Muscle of arm (tissue), 14 donors: ENCODE measurements at places on chromosomes 3 and 15. TPM values are rescaled to one million over a fixed set of nuclear protein-coding genes. Genes with fewer than 3 reads are reported as not detected.

The CCDC39 gene
- 4.1 TPM for polyA plus RNA-seq

The TMEM212 gene
- not detected for polyA plus RNA-seq

The RTP3 gene
- polyA plus RNA-seq = not detected

The IMPG2 gene
- polyA plus RNA-seq = 1.8 TPM

The CEMIP gene
- polyA plus RNA-seq = not detected
